Iris pigment epithelial cell (primary cell): ENCODE measurements at places on chromosomes 11 and 22.

DNA sequence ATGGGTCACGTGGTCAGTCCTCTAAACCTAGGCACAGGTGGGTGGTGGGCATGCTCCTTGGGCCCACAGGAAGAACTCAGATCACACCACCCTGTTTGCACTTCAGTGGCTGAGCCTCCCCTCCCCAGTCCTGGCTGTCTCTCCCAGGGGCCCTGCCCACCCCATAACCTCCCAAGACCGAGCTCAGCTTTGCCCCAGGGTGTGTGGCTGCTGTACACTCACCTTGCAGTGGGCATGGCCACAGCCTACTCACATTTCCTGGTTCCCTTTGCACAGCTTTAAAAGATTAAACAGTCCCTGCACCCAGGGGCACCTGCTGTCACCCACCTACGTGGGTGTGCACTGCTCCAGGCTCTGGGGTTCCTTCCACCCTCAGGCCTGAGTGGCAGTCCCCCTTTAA is 13.8 kb downstream of the TRIOBP start:
- no peak for DNase-seq

- DNase-seq: no peak
Observed at GRCh38 chr22:23230348-23231068, 50.2 kb downstream of the BCR start.

- DNase-seq: no peak
Observed at GRCh38 chr11:120153221-120153620, 15.3 kb upstream of the TRIM29 start.

- DNase-seq: no peak
Observed at GRCh38 chr11:115123641-115124040, 380.6 kb downstream of the CADM1 start.

DNA sequence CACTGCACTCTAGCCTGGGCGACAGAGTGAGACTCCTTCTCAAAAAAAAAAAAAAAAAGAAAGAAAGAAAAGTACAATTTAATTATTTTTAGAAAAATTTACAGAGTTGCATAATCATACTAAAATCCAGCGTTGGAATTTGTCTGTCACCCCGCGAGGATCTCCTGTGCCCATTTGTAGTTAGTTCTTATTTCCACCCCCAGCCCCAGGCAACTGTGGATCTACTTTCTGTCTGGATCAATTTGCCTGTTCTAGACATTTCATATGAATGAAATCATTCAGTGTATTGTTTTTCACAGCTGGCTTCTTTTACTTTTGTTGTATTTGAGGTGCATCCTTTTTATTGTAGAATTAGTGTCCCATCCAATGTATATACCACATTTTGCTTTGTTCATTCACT is 102.6 kb upstream of the RASSF10 start:
- DNase-seq: peak; percentile 28

- peak; percentile 89 for DNase-seq
Observed at GRCh38 chr11:78251083-78251775, 62.5 kb downstream of the USP35 start.

- no peak for DNase-seq
Observed at GRCh38 chr11:134555510-134555909, 143.5 kb upstream of the B3GAT1 start.

DNA sequence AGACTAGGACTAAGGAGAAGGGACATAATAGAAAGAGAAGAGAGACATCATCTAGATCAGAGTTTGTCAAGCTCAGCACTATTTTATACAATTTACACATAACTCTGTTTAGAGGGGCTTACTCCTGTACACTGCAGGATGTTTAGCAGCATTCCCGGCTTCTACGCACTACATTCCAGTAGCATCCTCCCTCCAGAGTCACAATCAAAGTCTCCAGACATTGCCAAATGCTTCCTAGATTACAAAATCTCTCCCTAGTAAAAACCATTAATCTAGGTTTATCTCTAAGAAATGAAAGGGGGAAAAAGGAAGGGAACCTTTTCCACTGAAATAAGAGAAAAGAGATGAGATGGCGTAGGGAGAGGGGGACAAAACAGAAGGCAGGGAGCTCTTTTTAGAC is 4.0 kb downstream of the USP28 start:
- no peak for DNase-seq

DNA sequence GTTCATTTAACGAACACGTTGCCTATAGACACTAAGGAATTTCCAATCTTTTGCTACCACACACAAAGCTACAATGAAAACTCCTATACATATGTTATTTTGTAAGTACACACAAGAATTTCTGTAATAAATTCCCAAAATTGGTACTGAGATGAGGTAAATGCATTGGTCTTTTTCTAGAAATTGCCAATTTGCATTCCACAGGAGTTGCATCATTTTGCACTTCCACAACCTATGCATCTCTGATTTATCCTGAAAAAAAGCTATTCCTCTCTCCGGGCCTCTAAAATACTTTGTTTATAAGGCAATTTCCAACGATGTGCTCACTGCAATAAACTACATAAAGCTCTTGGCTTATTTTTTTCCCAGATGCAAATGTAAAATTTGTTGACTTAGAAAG is 24.9 kb downstream of the IMMP1L start:
- DNase-seq: peak; percentile 27

DNA sequence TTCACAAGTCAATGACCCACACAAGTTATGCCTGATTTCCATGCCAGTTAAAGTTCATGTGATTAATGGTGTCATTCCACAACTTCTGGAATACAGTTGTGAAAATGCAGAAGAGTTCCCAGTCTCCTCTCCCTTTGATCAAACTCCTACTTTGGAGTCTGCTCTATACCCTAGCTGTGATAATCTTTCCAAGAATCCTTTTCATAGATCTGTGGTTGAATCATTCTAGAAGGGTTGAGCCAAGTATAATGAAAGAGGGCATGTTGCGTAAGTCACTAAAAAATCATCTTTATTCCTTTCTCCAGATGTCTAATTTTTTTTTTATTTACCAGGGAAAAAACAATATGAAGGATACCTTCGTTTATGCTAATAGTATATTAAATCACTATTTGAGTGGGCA is 89.7 kb upstream of the CARD18 start:
- DNase-seq: peak; percentile 71

DNA sequence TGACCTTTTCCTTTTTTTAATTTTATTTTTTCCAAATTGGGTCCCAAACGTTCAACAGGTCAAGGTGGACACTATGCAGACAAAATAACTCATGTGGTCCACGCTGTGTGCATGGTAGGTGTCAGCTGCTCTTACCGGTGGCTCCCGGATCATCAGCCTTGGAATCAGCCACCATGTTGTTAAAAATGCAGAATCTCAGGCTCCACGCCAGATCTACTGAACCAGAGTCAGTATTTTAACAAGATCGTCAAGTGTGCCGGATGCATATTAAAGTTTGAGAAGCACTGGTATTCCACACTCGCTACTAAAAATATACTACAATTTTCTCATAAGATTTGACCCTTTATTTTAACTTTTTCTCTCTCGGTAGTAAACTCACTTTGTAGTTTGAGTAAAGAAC is 553 bp upstream of the LDLRAD3 start:
- DNase-seq: no peak

GRCh38 chr22:42794551-42795510 is 62.2 kb downstream of the ARFGAP3 start:
- DNase-seq: no peak

GRCh38 chr11:62251698-62252097 is 9.7 kb downstream of the SCGB1D2 start:
- DNase-seq: no peak

DNA sequence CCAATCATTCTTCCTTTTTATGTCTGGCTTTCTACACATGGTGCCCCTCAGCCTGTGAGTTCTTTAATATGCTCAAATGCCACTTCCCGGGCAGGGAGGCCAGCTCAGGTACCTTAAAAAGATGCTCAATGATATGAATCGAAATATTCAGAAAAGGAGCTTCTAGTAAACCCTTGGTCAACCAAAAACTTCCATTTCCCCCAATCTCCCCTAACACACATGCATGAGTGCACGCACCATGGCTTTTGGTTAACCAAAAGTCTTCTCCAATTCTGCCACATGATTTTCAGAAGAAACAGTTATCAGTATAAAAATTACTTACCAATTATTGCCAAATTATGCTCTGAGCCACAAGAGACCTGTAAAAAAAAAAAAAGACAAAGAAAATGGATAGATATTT is 135.0 kb downstream of the SERGEF start:
- DNase-seq: no peak

DNA sequence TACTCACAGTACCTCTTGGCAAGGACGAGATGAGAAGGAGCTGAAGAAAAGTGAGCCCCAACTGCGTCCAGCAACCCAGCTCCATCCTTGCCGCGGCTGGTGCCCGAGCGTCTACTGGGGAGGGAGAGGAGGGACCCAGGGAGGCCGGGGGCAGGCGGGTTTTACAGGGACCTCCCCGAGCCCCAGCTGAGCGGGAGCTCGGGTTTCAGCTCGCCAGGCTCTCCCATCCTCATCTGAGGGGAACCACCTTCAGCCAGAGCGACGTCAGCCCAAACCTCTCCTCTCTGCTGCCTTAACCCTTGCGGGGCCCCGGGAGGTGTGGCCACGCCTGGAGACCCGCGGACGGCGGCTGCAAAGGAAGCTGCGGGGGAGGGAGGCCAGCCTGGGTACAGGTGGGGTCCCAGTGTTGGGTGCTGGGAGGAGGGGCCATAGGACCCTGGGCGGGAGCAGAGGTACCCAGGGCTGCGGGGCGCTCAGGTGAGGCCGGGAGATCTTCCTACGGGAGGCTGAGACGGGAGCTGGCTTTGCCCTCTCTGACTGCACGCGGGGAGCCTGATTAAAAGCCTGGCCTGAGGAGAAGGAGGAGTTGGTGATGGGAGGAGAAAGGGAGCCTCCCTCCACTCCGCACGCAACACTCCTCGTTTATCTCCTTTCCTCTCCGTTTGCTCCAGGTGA is at the start of gene PAMR1:
Gene PAMR1 (minus strand): TSS at position 116 of the 675 bp plus-strand sequence. CDS start 31 bp downstream, at position 85.
- DNase-seq: peak; percentile 92

GRCh38 chr11:44778195-44779100 is 51.7 kb downstream of the TSPAN18 start:
- no peak for DNase-seq

- DNase-seq: peak; percentile 91
Observed at GRCh38 chr22:30159561-30160353, 79.5 kb downstream of the HORMAD2 start.

DNA sequence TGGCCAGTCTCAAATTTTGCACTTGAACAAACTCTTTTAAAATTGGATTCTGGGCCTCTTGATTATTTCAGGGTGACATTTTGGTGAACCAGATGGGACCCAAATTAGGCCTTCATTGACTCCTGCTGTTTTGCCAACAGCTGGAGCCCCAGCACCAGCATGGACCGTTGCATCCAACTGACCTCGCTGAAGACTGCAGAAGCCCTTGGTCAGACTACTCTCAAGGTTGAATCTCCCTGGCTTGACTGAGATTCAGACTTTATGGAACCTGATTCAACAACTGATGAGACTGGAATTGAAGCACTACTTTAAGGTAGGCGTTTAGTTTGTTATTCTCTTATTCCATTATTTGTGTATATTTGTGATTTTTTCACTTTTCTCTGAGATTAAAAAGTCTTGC is 41.7 kb downstream of the NARS2 start:
- no peak for DNase-seq

DNA sequence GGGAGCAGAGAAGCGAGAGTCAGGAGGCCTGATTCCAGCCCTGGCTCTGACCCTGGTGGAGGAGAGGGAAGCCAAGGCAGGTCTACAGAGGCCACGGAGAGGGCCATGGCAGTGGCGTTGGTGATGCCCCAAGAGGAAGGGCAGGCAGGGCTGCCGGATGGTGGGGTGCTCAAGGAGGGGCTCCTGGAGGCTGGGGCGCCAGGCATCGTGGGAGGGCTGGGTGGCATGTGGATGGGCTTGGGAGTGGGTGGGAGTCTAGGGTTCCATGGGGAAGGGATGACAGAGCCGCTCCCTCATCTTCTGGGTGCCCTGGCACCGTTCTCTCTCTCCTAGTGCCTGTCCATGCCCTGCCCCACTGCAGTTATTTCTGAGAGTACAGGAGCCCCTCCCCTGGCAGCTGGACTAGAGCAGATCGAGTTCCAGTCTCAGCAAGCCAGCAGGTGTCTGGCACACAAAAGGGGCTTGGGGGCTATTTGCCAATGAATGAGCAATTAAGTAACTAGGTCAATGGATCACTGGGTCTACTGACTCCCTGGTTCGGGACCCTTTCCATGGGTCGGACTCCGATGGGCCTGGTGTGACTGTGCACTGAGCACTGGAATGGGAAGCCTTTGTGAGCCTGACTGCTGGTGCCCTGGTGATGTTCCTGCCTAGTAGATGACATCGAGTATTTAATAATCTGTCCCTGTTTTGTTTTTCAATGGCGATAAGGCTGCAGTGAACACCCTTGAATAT is 570.0 kb downstream of the TBC1D22A start:
- DNase-seq: no peak

DNA sequence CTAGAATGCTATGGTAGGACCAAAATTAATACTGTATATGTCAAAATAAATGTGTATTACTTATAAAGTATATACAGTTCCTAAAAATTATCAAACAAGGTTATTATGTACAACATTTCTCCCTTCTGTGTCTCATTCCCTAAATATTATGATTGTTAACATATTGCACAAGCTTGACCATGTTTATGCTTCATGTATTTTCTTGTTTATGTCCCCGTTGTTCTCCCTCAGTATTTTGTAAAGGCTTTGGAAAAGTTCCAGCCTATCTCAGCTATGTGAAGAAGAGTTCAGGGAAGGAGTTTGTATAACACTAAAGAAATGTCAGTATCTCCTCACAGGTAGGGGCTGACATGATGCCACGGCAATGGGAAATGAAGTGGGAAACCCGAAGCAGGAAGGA is 19.6 kb downstream of the ADM start:
- peak; percentile 81 for DNase-seq
